Activated CD8-positive, alpha-beta memory T cell treated with anti-CD3 and anti-CD28 coated beads for 4 hours (primary cell): ENCODE measurements at places on chromosomes 12 and 14.

DNA sequence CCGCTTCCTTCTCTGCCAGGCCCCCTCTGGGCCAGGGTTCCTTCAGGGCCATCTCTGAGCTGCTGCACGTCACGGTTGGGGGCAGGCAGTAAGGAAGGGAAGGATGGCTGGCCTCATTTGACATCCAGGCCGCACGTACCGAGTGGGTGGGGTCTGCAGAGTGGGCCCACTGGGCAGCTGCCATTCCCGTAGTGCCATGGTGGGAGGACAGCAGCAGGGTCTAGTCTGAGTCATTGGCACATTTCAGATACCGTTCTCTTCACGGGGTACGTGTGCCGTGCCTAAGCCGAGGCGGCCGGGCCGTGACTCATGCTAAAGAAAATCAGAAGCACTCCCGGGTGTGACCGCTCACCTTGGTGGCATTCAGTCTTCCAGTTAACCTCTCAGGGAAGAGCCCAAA is 43.9 kb downstream of the IL31 start:
- no peak for DNase-seq

DNA sequence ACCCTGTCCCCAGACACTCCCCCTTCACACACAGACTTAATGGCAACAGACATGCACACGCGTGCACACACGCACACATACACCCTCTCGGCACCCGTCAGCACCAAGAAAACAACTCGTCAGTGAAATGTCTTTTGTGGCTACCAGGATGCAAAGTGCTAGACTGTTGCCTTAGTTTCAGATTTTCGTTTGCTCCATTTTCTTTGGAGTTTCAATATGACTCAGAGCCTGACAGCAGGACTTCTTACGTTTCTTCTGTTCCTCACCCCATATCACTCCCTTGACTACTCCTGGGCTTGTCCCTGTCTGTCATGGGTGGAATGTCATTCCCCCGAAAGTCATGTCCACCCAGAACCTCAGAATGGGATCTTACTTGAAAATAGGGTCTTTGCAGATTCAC is 182.9 kb downstream of the GLT1D1 start:
- no peak for DNase-seq

DNA sequence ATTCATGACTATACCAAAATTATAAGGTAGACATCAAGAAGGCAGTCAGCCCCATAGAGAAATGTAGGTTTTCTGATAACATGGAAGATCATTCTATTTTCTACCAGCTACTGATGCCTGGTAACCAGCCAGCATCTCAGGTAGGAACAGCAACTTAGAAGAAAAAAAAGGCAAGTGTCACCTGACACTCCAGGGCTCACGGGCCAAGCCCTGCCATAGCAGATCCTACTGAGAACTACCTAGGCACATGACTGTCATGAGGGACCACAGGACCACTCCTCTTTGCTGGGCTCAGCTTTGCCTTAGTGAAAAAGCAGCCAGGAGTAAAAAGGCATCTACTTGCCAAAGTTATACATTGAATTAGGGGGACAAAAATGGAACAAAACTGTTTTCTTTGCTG is 33.4 kb downstream of the CORO1C start:
- DNase-seq = no peak

DNA sequence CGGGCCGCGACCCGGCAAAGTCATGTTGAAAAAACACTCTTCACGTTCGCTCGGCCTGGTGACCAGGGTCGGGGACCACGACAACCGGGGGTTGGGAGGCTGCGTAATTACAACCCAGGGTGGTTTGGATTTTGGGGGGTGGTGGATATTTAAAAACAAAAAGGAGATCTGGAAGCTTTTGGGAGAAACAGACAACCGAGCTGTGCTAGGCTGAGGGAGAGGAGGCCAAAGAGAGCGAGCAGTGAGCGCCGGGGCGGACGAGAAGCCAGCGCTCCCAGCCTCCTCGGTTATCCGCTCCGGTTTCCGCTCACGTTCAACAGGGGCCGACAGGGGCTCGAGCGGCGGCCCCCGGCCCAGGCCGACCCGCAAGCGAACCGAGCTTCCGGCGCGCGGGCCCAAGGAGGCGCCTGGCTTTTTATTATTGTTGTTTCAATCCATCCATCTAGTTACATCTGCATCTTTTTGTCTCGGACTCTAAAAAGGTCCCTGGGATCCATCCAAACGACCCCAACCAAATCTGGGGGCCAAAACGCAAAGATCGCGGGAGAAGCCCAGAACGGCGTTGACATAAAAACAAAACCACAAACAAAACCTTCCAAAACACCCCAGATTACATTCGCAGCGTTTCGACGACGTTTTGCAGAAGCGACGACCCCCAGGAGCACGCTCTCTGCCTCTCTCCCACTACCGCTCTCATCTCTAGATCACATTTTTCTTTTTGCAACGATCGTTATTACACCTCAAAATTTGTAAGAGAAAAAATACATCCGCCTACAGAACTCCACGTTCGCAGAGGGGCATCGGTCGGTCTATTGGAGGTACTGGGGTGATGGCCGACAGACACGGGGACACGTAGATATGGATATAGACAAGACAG is 771 bp downstream of the OTX2 start:
- DNase-seq = no peak

DNA sequence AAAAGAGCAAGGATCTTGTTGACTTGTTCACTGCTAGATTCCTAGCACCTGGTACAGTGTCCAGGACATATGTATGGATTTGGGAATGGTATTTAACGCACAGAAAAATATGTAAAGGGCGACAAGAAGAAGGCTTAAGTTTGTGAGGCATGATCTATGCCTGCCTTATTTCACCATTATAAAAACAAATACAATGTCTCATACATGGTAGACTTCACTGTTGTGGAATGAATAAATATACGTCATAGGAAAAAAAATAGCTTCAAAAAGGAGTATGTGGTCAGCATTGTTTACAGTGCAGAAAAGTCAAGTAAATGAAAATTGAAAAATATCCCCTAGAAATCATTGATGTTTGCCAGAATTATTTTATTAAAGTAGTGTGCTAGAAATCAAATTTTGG is 30.0 kb downstream of the HCFC2 start:
- DNase-seq = no peak

DNA sequence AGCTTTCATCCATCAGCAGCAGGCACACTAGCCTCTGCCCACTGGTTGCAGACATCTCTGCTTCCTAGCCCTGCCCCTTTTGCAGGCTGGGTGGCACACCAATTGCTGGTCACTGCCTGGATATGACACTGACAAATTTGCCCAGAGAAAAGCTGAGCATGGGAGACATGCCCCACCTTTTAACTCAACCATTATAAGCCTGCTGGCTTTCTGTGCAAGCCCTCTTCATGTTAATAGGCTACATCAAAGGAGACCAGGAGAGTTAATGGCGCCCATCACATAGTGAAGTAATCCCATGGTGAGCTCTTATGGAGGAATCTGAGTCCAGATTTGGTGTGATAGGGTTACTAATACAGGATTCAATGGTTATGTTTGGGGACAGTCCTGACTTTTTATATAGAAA is 139.2 kb downstream of the KICS2 start:
- no peak for DNase-seq

DNA sequence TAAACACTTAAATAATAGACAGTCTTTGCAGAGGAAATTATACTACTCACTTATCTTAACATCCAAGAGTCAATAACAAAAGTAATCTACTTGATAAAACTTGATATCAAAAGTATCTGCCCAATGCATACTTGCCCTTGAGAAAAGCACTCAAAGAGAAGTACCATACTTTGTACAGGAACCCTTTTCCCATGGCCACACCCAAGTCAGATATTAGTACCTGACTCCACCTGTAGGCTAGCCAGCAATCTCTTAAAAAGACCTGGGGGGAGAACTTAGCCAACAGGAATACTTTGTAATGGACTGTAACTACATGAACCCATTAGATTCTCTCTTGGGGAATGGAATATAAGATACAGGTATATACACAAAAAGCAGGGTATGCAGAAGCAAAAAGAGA is 99.6 kb upstream of the HECTD1 start:
- DNase-seq = no peak

DNA sequence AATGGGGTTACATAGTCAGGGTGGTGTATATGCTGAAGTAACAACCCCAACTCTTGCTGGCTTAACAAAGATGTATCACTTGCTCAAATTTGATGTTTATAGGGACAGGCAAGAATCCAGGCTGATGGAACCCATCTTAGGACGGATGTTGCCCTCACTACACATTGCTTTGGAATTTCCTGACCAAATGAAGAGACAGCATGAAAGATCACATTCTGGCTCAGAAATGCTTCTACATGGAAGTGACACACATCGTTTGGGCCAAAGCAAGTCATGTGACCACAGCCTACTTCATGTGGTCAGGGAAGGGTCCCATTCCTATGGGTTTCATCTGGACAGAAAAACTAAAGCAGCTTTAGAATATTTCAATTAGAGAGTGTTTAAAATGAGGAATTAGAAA is 345.8 kb downstream of the TMEM132D start:
- no peak for DNase-seq

DNA sequence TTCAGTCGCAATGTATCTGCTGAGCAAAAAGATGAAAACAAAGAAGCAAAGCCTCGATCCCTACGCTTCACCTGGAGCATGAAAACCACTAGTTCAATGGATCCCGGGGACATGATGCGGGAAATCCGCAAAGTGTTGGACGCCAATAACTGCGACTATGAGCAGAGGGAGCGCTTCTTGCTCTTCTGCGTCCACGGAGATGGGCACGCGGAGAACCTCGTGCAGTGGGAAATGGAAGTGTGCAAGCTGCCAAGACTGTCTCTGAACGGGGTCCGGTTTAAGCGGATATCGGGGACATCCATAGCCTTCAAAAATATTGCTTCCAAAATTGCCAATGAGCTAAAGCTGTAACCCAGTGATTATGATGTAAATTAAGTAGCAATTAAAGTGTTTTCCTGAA is 19.8 kb downstream of the CKB start:
- DNase-seq = no peak

GRCh38 chr12:80864046-80864735 is 73.5 kb downstream of the LIN7A start:
- DNase-seq = no peak

GRCh38 chr12:124750787-124751471 is 112.7 kb downstream of the SCARB1 start:
- DNase-seq = no peak
